ENCODE measurements at places on chromosomes 4 and X.

DNA sequence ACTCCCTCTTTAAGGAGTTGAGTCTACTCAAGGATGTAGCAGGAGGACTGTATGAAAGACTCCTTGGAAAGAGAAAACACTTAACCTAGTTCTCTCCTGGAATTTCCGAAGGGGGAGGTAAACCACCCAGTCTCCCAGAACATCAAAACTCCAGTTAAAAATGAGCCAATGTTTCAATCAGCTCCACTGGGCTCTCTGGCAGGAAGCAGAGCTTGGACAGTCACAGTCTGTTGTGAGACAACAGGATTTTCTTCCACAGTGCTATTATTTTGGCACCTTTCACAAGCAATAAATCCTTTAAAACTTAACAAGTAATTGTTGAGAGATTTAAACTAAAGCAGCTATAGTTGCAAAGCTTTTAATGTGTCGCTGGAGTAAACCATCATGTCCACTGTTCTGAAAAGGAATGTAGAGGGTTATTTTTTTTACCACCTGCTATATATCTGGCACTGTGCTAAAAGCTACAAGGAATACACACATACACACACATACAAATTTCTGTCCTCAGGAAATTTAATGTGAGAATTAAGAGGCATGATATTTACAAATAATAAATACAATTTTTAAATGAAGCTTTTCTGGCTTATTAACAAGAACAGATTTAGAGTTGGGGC is 229.2 kb upstream of the INTU start:
- no peak for DNase-seq

- no peak for DNase-seq
These were observed 59.9 kb downstream of the HHIP start for GRCh38 chr4:144705601-144706590.

DNA sequence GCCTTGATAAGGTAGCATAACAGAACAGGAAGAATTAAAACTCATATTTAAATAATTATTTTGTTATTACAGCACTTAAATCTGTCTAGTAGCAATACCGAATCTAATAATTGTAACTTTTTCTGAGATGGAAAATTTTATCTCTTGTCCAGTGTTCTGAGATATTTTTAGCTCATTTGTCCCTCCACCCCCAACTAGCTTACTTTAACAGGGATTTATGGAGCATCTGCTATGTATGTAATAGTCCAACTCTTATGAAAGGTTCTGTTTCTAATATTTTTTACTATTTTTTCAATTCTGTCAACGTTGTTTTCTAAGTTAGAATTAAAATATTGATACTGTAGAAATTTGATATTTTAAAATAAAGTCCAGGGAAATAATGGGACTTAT is 38.2 kb upstream of the NUDT6 start:
- DNase-seq = no peak

- no peak for DNase-seq
These were observed 452.3 kb downstream of the MID1IP1 start for GRCh38 chrX:39253551-39253950.

GRCh38 chr4:8180310-8181093 is 18.6 kb upstream of the SH3TC1 start:
- DNase-seq = no peak

GRCh38 chr4:52842792-52843191 is 19.3 kb upstream of the RASL11B start:
- no peak for DNase-seq

DNA sequence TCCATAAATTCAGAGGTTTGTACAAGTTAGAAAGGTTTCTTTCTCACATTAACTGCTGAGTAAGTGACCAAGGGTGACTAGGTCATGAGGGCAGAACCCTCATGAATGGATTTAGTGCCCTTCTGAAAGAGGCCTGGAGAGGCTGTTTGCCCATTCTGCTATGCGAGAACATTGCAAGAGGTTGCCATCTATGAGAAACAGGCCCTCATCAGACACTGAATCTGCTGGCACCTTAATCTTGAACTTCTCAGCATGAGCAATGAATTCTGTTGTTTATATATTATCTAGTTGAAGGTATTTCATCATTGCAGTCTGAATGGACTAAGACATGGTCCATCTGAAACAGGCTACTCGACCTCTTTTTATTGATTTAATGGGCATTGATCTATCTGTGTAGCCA is 96.2 kb upstream of the GPRIN3 start:
- no peak for DNase-seq

DNA sequence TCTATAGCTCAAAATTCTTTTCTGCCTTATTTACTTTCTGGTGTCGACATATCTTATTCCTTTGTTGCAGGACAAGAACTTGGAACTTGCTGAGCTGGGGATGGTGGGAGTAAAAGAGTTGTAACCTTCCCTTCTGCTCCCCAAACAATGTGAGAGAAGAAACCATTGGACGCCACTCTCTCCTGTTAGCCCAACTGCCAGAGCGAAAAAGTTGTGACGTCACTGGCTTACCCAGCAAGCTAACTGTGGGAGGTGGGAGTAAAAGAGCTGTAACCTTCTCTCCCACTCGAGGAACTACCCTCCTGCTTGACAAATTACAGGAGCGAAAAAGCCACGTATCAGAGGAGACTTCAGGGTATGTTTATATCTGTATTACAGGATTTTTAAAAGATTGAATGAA is 90.0 kb upstream of the PCDH10 start:
- DNase-seq = no peak

GRCh38 chr4:189507060-189507459 is 433.6 kb upstream of the FRG1 start:
- DNase-seq = no peak

DNA sequence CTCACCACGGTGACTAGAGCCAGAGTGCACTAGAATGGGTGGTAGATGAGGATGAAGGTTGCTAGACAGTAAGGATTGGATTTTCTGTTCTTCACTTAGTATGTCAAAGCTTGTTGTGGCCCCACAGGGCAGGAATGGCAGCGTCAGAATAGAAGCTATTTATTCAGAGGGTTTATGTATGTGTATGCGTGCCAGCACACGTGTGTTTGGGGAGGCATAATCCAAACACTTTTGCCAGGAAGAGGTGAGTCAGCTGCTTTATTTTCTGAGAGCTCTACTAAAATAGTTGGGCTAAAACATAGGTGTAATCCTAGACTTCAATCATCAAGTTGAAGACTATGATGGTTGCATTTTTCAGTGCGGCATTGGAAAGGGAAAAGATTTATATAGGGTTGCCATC is 1.2 kb upstream of the MAGEE2 start:
- no peak for DNase-seq

DNA sequence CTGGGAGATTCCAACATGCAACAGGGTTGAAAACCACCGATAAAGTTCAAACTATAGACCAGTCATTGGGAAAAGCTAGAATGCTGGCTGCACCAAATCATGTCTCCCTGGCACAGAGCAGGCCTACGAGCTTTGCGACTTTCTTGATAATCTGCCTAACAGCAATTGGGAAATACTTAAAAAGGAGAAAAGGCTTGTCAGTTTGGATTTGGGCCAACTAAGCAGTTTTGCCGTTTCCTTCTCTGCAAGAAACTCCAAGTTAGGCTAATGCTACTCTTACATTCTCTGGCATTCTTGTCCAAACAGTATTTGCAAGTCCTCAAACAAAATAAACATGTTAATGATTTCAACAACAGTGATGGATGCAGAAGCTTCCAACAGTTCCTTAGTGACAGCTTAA is 87.9 kb downstream of the PDK3 start:
- DNase-seq = no peak

DNA sequence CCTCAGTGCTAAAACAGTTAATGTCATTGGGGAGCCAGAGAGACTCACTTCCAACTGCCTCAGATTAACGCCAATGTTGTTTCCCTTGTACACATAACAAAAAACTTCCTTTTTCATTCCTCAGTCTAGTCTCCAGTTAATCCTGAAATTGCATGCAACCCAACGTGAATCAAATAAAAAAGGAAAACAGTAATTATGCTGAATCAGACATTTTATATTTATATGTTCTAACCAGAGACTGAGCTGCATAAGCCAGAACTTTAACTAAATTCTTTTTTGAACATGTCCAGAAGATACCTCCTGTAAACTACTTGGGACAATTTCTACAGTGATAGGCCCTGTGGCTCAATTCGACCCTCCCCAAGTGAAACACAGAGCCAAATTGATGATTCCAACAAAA is 4.7 kb downstream of the GPC4 start:
- DNase-seq = no peak

Data from thoracic aorta (tissue), 2 donors.